ENCODE measurements at places on chromosomes 12 and 14.
A peak's percentile ranks its signal among the peaks of the same experiment; 100 is the strongest.

DNA sequence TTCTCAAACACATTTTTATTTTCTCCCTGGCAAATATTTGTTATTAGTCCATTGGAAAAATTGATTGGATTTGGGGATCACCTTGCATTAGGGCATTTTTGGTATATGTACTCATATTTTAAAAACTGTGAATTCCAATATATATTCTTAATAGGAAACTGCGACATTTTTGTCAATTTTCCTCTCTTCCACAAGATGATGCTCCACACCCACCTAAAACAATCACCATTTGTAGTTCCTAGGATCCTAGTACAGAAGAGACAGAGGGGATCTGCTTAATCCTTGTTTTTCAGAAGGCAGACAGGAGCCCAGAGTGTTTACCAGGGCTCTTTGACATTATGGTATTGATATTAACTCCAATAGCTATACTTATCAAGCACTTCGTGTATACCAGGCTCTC is 22.8 kb upstream of the OASL start:
- no peak for DNase-seq

DNA sequence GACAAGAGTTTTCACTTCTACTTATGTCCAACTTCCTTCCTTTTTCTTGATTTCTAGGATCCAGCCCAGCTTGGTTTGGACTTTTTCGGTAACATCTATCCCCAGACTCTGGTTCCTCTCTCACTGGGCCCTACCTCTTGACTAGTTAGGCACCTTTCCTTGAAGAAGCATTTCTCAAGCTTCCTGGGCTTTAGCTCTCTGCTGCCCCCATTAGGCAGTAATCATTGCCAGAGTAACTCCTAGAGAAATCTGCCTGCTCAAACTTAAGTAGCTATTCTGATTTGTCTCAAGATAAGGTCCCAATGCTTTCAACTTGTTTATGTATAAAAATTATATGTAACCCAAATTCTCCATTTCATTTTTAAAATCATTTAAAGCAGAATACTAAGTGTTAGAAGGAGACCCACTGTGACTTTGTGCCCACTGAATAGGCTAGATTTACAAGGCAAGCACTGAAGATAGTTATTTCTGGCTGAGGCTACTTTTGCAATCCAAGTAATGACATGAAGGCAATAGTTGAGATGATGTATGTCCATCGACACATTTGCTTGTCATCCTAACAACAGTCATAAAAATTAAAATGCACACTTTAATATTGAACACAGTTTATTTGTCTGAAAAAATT is 275.0 kb upstream of the G2E3 start:
- DNase-seq, result no peak

DNA sequence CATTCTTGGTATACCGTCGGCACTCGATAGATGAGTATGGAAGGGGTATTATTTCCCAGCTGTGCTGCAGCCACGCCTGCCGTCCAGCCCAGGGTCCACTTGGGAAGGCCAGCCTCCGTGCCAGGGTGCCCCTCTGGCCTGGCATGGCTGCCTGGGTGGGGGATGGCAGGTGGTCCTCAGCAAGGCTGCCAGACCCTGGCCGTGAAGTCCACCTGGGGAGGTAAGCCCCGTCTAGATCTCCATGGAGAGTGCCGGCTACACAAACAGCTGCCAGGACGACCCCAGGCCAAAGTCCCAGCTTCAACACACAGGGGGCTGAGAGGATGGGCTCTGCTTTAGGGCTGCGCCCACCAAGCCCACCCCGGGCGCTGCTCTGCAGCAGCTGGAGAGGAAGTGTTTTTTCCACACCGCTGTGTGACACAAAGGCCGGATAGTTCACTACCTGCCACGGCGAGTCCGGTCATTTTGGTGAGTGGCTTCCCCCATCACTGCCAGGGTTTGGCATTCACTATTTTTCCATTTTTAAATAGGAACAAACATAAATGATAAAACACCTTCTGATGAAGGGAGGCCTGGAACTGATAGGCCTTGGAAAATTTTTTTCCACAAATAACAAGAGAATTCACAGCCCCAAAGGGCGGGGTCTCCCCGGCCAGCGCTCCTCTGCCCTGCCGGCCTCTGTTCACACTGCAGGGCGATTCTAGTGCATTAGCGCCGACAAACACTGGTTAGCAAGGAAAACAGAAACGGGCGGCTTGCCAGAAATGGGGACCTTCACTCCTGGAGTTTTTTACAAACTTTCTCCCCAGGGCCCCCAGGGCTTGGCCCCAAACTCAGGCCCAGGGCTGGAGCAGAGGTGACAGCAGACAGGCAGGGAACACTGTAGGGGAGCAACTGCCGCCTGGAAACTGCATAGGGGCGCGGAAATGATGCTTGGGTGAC is 161.5 kb downstream of the CALM1 start:
- DNase-seq, result no peak

DNA sequence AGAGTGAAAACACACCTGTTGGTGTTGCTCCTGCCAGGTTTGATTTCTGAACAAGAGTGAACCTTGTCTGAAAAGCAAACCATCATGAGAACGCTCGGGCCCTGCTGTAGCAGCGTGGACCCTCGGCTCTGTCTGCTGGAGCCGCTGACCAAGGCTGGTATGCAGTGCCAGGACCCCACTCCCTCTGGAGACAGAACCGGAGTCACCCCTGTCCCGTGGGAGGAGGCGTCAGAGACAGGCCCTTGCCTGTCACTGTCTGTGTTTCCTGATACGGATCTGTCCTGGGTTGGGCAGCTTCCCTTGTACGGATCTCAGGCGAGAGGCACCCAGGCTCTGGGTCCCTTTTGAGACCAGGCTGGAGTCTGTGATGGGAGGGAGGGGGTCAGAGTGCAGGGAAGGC is 111.6 kb downstream of the ADGRD1 start:
- no peak for DNase-seq

DNA sequence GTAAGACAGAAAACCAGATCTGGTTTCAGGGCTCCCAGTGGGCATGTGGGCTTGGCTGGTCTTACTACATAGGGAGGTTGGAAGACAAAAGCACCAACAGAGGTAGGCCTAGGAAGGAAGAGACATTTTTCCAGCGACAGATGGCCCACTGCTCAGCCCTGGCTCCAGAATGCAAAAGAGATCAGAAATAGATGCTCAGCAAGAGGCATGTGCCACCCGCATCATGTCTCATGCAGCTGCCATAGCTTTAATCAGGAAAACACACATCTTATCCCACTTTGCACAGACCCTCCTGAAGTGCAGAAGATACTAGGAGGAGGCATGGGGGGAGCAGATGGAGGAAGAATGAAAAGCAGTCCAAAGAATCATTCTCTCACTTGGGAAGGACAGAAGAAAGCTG is 25.3 kb downstream of the VASH1 start:
- no peak for DNase-seq

DNA sequence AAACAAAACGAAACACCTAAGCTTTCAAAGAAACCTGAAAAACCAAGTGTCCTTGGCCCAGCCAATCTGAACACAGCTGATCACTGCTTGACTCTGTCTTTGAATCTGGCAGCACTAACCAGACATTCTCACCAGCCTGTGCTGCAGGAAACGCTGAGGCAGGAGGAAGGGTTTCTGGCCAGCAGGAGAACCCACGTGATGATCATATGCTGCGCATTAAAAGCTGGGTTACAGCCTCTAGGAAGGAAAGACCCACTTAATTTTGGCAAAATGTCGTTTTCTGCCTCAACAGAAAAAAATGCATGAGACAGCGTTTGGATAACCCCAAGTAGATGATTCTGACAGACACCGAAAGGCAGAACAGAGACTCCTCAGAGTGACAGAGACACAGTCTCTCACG is 9.8 kb downstream of the APPL2 start:
- no peak for DNase-seq

DNA sequence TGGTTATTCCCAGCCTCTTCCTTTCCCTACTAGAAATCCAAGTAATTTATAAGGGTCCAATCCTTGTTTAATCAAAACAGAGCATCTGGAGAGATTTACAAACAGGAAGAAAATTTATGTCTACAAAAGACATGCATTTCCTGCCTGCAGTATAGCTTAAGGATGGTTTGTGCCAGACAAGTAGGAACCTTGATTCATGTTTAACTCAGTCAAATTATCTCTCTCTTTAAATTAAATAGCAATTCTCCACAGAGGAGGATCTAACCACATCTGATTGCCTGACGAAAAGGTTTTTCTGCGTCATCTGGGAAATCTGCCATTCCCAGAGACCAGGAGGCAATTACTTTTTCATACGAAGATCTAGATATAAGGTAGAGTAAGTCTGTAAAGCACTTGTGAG is 105.2 kb downstream of the ZFC3H1 start:
- no peak for DNase-seq

- DNase-seq, result peak; percentile 54
These were observed 60.6 kb downstream of the LGMN start for GRCh38 chr14:92687681-92688433.

- no peak for DNase-seq
These were observed 384.8 kb downstream of the TMEM121 start for GRCh38 chr14:105911006-105911847.

GRCh38 chr12:184811-185575 is 29.0 kb downstream of the SLC6A12 start:
- DNase-seq, result no peak

DNA sequence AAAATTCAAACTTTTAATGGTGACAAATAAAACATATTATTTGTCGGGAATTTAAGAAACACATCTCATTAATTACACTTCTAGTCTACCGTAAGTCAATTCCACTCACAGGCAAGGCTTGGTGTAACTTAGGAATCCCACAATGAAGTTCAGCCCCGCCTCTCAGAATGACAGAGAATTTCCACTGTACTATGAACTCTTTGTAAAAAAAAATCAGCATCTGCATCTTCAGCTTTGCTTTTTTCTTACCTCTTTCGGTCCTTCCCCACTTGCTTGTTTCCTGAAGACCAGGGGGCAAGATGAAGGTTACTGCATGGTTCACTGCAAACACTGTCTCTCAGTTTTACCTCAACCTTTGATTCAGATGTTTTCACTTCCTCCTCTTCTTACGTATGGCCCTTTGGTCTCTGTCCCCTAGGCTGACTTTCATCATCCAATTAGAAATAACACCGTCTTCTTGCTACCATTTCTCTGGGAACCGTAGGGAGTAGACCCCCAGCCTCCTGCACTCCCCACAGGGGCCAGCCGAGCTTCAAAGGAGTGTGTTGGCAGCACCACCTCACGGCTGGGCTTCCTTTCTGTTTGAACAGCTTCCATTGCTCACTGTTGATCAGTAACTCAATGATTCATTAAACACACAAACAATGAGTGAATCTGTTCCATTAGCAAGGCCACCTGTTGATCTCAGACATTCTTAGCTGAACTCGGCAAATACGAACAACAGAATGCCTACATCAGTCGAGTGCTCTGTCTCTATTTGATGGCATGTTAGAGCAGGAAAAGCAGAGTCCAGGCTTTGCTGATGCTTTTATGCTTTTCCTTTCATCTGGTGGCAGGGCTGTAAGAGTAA is 343.0 kb downstream of the BMP4 start:
- no peak for DNase-seq

DNA sequence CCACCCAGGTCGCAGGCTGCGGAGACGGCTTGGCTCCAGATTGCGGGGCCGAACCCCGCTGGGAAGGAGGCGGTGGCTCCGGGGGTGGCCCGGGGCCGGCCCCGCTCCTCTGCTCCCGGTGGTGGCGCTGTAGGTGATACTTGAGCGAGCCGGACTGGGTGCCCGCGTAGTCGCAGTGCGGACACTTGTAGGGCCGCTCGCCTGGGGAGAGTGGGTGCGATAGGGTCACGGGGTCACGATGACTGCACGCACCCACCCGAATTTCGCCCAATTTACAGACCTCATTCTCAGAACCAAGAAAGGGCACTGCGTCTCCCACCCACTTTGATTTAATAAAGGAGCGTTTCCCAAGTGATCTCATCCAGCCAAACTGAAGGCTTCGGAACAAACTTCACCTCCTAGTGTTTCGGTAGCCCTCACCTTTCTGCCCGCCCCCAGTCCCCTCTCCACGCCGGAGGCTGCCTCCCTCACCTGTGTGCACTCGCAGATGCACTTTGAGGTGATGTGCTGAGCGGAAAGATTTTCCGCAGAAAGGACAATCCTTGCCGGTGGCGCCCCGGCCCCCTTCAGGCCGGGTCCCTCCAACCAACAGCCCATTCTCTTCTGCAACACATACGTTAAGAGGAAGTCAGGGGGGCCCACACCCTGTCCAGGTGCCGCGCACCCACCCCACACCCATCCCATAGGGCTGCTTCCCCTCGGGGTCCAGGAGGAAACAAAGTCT is 7.4 kb downstream of the ZNF219 start:
- DNase-seq, result no peak

GRCh38 chr14:68210729-68211299 is 391.2 kb downstream of the RAD51B start:
- DNase-seq, result no peak

DNA sequence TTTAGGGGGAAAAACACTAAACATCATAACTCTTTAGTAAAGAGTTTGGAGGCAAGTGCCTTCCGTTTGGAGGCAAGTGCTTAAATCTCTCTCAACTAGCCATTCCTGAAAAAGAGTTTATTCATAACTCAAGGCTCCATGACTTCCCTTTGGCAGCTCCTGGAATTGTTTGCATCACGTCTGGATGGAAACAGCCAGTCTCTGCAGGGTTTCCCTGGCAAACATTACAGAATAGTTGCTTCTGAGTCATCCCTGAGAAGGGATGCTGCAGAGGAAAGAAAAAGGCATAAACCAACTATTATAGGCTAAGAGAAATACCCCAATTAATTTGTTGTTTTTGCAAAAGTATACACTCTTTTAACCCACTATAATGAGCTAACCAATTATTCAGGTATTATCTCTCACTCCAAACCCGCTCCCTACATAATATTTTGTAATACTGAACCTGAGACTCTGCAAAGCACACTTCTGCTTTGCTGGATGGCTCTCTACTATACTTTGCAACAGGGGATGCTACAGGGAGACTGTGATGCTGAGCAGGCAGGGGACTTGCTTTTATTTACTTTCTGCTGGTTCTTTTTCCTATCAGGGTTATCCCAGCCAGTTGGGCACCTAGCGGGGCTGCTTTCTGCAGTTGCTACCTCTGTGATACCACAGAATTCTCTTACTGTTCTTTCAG is 497.7 kb downstream of the FUT8 start:
- peak; percentile 56 for DNase-seq

DNA sequence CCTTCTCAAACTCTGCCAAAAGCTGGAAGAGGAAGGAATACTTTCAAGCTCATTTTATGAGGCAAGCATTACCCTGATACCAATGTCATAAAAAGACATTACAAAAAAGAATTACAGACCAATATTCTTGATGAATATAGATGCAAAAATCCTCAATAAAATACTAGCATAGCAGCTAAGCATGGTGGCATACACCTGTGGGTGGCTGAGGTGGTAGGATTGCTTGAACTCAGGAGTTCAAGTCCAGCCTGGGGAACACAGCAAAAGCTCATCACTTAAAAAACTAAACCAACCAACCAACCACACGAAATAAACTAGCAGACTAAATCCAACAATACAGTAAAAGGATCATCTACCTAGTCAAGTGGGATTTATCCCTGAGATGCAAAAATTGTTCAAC is 29.6 kb downstream of the A2M start:
- DNase-seq, result no peak

All from dorsolateral prefrontal cortex (tissue), 122 donors.